Articular chondrocyte of knee joint (primary cell): ENCODE measurements at places on chromosomes 6 and 20. TPM values are rescaled to one million over a fixed set of nuclear protein-coding genes. Genes with fewer than 3 reads are reported as not detected.

The UQCC2 gene
- 19.7 and 20.1 TPM in 2 replicates for total RNA-seq

The PDE10A gene
- 0.39 and 2.3 TPM in 2 replicates for total RNA-seq

The CTCFL gene
- not detected in 2 replicates for total RNA-seq

The WTAP gene
- total RNA-seq = 156 and 188 TPM in 2 replicates

The SALL4 gene
- 0.11 and 0.26 TPM in 2 replicates for total RNA-seq

The TRAPPC3L gene
- total RNA-seq = 0.11 and 0.13 TPM in 2 replicates

The BAG2 gene
- total RNA-seq = 72.7 and 77.6 TPM in 2 replicates

The PGC gene
- total RNA-seq = not detected in 2 replicates

The TRDN gene
- total RNA-seq = under 0.01 TPM in 1 of 2 replicates, not detected in the other

The TRMT11 gene
- total RNA-seq = 30.5 and 42.9 TPM in 2 replicates

The BPIFB2 gene
- not detected in 2 replicates for total RNA-seq

The AK9 gene
- total RNA-seq = 5.6 and 6.9 TPM in 2 replicates
